Activated CD4-positive, alpha-beta T cell treated with anti-CD3 and anti-CD28 coated beads for 4 hours (primary cell): ENCODE measurements at places on chromosomes 12 and 14.

DNA sequence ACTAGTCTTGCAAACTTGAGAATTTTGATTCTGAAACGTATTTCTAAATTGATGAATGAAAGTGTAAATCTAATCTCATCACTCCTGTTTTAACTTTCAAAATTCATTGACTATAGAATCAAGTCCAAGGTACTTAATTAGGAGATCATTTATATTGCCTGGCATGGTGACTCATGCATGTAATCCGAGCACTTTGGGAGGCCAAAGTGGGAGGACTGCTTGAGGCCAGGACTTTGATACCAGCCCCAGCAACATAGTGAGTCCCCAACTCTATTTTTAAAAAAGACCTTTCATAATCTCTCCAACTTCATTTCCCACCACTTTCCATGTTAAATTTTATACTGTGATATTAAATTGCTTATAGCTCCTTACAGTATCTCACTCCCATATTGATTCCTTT is 3.0 kb upstream of the MIPOL1 start:
- DNase-seq, result no peak

- DNase-seq, result no peak
Observed at GRCh38 chr14:81972601-81973000, 438.9 kb upstream of the SEL1L start.

- DNase-seq, result no peak
Observed at GRCh38 chr14:85599939-85600338, 70.0 kb downstream of the FLRT2 start.

- no peak for DNase-seq
Observed at GRCh38 chr14:44625098-44625497, 118.0 kb upstream of the FSCB start.

DNA sequence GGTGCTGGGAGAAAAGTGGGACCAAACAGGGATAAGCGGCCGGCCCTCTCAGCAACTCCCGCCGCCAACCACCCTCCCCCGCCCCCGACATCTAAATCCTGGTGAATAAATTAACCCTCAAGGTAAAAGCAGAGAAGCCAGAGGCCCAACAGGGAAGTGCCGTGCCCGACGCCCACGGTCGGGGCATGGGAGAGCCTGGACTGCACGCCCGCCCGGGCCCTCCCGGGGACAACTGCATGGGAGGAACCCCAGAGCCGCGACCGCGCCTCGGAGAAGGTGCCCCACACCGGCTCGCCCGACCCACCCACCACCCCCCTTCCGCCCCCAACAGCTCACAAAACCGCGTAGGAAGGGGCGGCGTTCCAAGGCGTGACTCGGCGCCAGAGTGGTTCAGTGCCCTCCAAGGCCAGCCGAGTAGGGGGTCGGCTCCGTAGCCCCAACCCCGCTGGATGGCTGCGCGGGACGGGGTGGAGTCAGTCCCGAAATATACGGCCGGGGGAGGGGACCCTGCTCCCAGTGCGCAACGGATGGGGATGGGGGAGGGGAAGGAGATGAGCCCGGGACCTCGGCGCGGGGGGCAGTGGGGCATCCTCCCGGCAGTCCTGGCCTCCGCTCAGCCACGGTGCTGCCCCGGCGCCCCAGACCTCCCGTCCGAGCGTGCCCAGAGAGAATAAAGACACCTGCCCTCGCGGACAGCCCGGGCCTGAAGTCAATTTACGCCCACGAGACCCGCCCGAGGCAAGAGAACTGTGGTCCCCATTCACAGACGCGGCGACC is 732 bp downstream of the SLC25A29 start:
- peak; percentile 57 for DNase-seq

- no peak for DNase-seq
Observed at GRCh38 chr14:71187633-71188356, 280.5 kb downstream of the PCNX1 start.

DNA sequence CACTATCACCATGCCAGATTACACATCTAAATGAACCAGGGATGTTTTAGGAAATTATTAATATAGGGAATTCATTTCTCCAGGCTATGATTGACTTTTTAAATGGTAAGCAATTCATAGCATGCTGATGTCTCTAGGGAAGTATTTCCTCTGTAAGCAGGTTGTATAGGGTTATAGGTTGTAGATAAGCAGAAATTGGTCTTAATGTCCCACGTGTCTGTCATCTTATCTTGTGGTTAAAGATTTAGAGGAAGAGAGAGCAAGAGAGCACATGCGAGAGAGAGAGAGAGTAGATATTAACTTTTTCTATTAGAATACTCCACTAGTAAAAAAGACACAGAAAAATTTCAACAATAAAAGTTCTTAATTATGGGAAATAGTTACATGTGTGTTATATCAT is 32.6 kb downstream of the TRHDE start:
- no peak for DNase-seq

DNA sequence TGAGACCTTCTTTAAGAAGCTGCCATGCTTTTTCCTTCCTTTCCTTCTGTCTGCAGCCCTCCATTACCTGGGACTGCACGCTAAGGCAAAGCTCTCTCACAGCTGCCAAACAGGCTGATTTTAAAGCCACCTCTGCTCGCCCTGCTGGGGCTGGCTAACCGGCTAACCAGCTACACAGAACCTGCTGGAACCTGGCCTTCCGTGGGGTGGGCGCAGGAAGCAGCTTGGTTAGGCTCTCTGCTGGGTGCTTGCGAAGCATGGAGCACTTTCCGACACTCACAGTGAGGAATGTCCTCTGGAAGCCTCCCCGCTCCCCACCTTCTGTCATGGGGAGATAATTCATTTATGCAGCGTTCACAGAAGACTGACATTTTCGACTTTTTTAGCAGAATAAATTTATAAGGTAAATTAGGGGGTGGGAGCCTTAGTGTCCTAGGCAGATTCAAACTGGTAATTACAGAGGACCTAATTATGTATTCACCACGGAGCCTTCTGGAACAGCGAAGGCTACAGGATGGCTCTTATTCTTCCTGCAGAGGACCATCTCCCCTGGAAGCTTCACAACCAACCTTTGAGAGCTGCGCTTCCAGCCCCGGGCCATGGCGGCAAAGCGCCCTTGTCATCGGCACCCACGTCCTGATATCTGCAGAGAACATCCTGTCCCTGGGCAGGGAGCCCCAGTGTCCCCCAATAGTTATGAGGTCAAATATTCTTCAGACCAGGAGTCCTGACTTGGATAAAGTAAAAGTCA is 12.4 kb upstream of the BCL11B start:
- DNase-seq, result no peak

DNA sequence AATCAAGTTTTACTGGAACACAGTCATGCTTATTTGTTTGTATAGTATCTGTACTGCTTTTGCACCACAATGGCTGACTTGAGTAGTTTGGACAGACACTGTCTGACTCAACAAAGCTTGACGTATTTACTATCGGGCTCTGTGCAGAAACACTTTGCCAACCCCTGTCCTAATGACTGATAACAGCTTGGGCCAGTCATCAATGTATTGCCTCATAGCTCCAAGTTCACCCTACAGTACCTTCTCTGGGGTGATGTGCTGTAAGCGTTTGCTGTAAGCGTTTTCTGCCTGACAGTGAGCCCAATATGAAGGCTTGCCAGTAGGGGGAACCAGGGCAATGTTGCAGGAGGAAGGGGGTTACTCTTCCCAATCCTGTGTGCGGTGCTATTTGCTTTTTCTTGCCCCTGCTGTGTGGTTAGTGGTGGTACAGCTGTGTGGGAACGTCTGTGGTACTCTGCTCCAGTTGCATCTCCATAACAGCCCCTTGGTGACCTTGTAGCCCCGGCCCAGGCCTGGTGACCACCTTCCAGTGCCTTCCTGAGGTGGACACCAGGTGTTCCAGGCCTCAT is 5.4 kb upstream of the CCDC177 start:
- no peak for DNase-seq

GRCh38 chr12:3040026-3040656 is 37.0 kb upstream of the TSPAN9 start:
- no peak for DNase-seq

- DNase-seq, result no peak
Observed at GRCh38 chr12:106308611-106309010, 6.1 kb downstream of the TCP11L2 start.

GRCh38 chr12:52156757-52157565 is 34.9 kb downstream of the KRT80 start:
- DNase-seq, result peak; percentile 70

DNA sequence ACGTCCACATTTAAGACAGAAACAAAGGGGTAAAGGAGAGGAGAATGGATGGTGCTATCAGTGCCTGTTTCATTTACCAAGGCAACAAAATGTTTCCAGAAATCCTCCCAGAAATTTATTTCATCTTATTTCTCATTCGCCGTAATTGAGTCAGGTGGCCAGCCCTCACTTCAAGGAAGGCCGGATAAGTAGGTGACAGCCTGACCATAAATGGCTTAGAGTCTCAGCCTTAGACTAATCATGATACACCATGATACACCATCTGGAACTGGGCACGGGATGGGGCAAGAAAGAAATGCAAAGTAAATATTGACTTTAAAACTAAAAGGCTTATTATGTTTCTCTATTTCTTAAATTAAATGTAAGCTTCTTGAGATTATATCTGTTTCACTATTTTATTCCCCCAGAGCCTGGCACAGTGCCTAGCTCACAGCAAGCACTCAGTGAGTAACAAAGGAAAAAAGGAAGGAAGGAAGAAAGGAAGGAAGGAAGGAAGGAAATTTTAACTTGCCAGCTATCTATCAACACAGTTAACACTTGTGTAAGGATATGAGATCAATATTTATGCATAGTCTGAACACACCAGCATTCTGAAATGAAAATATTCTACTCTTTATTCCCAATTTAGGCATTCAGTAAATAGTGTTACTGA is 106.1 kb upstream of the FSCB start:
- no peak for DNase-seq

DNA sequence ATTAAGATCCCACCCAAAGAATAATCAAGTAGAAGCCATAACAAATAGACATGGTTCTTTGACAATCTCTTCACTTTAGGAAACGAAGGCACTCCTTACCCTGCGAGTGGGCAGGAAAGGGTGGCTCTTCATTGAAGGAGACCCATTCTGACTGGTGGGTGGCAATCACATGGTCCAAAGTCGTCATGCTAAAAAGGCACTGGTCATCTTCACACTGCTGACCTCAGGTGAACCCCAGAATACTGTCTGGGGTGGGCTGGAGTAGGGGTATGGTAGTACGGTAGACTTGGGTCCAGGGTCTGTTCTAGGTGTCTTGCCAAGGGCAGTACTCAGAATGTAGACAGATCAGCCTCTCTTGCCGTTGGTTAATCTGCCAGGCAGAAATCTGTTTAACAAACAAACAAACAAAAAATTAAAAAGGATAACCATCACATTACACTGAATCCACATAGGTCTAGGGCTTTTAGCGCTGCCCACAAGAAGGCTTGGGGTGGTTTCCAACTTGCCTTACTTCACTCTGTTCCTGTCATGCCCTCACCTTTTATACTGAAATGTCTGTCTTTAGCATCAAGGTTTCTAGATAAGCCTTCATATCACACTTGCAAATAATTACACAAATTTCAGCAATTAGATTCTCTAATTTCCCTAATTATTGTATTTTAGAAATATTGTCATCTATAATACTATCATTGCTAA is 1.8 kb downstream of the STON2 start:
- no peak for DNase-seq

- DNase-seq, result no peak
Observed at GRCh38 chr12:44775901-44776300, 100.2 kb downstream of the NELL2 start.

- no peak for DNase-seq
Observed at GRCh38 chr14:100764471-100765115, 37.9 kb downstream of the DLK1 start.

DNA sequence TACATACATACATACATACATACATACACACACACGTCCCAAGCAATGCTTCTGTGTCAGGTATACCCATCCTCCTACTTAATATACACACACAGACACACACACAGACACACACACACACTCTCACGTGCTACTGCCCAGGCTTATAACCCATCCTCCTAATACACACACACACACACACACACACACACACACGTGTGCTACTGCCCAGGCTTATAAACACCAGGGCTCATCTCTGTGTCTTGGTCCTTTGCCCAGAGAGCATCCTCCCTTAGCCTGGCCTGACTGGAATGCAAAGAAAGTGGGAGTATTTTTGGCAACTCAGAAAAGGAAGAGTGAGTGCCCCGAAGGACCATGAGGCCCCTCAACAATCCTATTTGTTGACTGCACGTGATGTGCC is 129.0 kb downstream of the RBM19 start:
- no peak for DNase-seq

DNA sequence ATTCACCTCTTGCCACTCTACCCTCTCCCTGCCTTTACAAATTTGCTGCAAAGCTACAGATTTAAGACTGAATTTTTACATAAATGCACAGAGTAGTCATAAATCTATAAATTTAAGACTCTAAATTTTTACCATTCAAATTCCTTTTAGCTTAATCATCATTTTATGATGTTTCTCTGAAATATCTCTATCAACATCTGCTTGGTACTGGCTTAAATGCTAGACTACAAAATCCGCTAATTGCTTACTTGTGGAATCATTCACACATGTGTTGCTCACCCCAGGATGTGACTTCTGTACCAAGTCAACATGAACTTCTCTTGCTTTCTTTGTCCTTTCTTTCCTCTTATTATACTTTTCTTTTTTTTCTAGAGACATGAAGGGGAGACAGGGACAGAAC is 109.2 kb downstream of the GALC start:
- DNase-seq, result no peak

- DNase-seq, result no peak
Observed at GRCh38 chr12:89782807-89783206, 74.2 kb upstream of the ATP2B1 start.

DNA sequence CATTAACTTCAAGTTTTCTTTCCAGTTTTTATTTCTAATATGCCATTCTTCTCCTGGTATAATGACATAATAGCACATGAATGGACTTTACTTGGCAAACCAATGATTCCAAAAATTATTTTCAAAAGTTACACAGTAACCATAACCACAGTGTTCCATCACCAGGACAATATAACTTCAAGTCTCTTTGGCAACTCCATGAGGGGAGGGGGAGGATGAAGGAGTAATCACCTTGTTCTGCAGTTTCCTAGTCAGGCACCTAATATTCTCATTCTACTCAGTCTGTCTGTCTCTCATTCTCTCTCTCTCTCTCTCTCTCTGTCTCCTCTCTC is 66.6 kb downstream of the BTG1 start:
- no peak for DNase-seq

DNA sequence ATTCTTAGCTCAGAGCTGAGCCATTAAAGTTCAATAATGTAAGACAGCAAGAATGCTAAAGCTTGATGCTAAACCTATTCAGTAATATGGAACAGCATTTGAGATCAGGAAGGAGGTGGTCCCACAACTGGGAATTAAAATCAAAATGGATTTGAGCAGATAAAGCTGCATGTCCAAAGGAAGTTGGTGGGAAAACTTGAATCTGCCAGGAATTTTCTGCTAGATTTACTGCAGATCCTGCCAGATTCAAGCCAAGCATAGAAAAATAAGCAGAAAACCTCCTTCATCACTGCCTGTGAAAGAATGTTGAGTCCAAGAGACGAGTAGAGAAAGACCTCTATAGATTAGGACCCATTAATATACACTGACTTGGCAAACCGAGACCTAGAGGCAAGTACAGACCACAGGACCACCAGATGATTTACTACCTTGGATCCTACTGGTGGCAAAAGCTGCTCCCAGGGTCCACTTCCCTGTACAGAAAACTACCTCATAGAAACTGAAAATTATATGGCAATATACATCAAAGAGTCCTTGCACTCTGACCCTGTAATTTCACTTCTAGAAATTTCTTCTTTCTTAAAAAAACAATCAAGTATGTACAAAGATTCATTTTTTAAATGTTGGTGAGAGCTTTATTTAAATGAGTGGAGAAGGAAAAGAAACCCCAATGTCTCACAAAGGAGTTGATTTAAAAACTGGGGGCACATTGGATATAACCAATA is 263.2 kb downstream of the DAD1 start:
- DNase-seq, result no peak

- DNase-seq, result no peak
Observed at GRCh38 chr14:58882577-58883018, 244.8 kb downstream of the DACT1 start.
